Parietal lobe (tissue), 2 donors: ENCODE measurements at places on chromosomes 16 and 17. TPM values are rescaled to one million over a fixed set of nuclear protein-coding genes. Genes with fewer than 3 reads are reported as not detected.

CHRNE gene
- 0.94 TPM for total RNA-seq

PYY gene
- not detected for total RNA-seq

RASD1 gene
- total RNA-seq, result 9.1 TPM

TEDC2 gene
- 12.2 TPM for total RNA-seq

FADS6 gene
- not detected for total RNA-seq

ZNF232 gene
- total RNA-seq, result 22.8 TPM

PDF gene
- total RNA-seq, result 16.9 TPM

HOXB13 gene
- total RNA-seq, result not detected
